Left kidney (tissue), 8 donors: ENCODE measurements at places on chromosomes 5 and 9. TPM values are rescaled to one million over a fixed set of nuclear protein-coding genes. Genes with fewer than 3 reads are reported as not detected.

ADRB2 gene
- polyA plus RNA-seq: 0.27 TPM

HSPA9 gene
- polyA plus RNA-seq: 365 TPM

FGF10 gene
- polyA plus RNA-seq: 8.7 TPM

MYO10 gene
- 43.8 TPM for polyA plus RNA-seq

FCN1 gene
- polyA plus RNA-seq: 0.83 TPM

MAP1B gene
- polyA plus RNA-seq: 15.8 TPM

HINT1 gene
- 393 TPM for polyA plus RNA-seq

GFRA3 gene
- 3.2 TPM for polyA plus RNA-seq

CTSL gene
- 158 TPM for polyA plus RNA-seq

LMNB1 gene
- 165 TPM for polyA plus RNA-seq

ENC1 gene
- 102 TPM for polyA plus RNA-seq

RBM18 gene
- polyA plus RNA-seq: 33.0 TPM

CDH6 gene
- polyA plus RNA-seq: 89.6 TPM

EPB41L4A gene
- 30.8 TPM for polyA plus RNA-seq

ZDHHC11 gene
- polyA plus RNA-seq: 14.7 TPM

CRHBP gene
- 24.2 TPM for polyA plus RNA-seq

JAK2 gene
- polyA plus RNA-seq: 17.2 TPM

PCDHGB2 gene
- polyA plus RNA-seq: 4.0 TPM

CXCL14 gene
- 23.0 TPM for polyA plus RNA-seq

IL6ST gene
- 169 TPM for polyA plus RNA-seq

BTNL8 gene
- 0.65 TPM for polyA plus RNA-seq

ARHGEF28 gene
- polyA plus RNA-seq: 60.1 TPM

SPATA31E1 gene
- not detected for polyA plus RNA-seq

NMRK1 gene
- 18.8 TPM for polyA plus RNA-seq

GTF3C5 gene
- polyA plus RNA-seq: 69.7 TPM

RCL1 gene
- 20.2 TPM for polyA plus RNA-seq

GRIA1 gene
- polyA plus RNA-seq: 4.3 TPM

BHMT gene
- polyA plus RNA-seq: 348 TPM

MAT2B gene
- 107 TPM for polyA plus RNA-seq

DAB2 gene
- 221 TPM for polyA plus RNA-seq

CFAP77 gene
- 0.83 TPM for polyA plus RNA-seq

SEMA4D gene
- polyA plus RNA-seq: 56.0 TPM

TPPP gene
- polyA plus RNA-seq: 7.3 TPM

INSYN2B gene
- polyA plus RNA-seq: 1.7 TPM

DHX29 gene
- 47.6 TPM for polyA plus RNA-seq

DOCK2 gene
- 2.6 TPM for polyA plus RNA-seq
